ENCODE measurements at places on chromosomes 6 and 20.

GRCh38 chr20:50380697-50381040 is 129.5 kb upstream of the PTPN1 start:
- peaks cover 15% of the 10 kb centered on the region for H3K4me1 ChIP-seq
- H3K27ac ChIP-seq: no peak overlapping the region
- no peaks in the 10 kb centered on the region for H3K36me3 ChIP-seq
- no peaks in the 10 kb centered on the region for H3K27me3 ChIP-seq
- H3K4me3 ChIP-seq: no peak overlapping the region

GRCh38 chr6:84860920-84861319 is 96.5 kb upstream of the TBX18 start:
- no peaks in the 10 kb centered on the region for H3K36me3 ChIP-seq
- no peaks in the 10 kb centered on the region for H3K4me1 ChIP-seq
- H3K4me3 ChIP-seq: no peak overlapping the region
- H3K27ac ChIP-seq: no peak overlapping the region
- no peak for DNase-seq

GRCh38 chr6:139776041-139776440 is 401.6 kb upstream of the CITED2 start:
- no peak overlapping the region for H3K4me3 ChIP-seq
- no peaks in the 10 kb centered on the region for H3K36me3 ChIP-seq
- peaks cover 3% of the 10 kb centered on the region for H3K4me1 ChIP-seq
- DNase-seq: no peak

DNA sequence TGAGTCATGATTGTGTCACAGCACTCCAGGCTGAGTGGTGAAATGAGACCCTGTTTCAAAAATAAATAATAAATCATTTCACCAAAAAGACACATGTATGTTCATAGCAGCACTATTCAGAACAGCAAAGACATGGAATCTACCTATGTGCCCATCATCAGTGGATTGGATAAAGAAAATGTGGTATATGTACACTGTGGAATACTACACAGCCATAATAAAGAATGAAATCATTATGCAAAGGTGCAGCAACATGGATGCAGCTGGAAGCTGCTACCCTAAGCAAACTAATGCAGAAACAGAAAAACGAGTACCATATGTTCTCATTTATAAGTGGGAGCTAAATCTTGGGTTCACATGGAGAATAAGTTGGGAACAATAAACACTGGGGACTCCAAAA is 33.1 kb downstream of the ZNF451 start:
- no peak overlapping the region for H3K27ac ChIP-seq
- DNase-seq: no peak
- H3K27me3 ChIP-seq: no peaks in the 10 kb centered on the region
- no peaks in the 10 kb centered on the region for H3K36me3 ChIP-seq
- H3K4me1 ChIP-seq: no peaks in the 10 kb centered on the region
- no peak overlapping the region for H3K4me3 ChIP-seq

DNA sequence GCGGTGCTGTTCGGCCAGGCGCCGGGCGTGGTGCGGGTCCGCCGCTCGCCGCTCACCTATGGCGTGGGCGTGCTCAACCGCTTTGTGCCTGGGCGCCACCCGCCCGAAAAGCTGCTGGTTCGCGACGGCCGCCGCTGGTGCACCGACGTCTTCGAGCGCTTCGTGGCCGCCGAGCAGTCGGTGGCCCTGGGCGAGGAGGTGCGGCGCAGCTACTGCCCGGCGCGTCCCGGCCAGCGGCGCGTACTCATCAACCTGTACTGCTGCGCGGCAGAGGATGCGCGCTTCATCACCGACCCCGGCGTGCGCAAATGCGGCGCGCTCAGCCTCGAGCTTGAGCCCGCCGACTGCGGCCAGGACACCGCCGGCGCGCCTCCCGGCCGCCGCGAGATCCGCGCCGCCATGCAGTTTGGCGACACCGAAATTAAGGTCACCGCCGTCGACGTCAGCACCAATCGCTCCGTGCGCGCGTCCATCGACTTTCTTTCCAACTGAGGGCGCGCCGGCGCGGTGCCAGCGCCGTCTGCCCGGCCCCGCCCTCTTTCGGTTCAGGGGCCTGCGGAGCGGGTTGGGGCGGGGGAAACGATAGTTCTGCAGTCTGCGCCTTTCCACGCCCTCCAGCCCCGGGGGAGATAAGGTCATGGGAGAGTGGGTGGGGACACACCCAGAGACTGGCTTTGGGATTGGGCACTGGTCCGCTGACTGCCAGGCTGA is 15.7 kb downstream of the ADISSP start:
- no peaks in the 10 kb centered on the region for H3K36me3 ChIP-seq
- no peaks in the 10 kb centered on the region for H3K27me3 ChIP-seq
- no peak overlapping the region for H3K27ac ChIP-seq
- DNase-seq: no peak
- H3K4me3 ChIP-seq: no peak overlapping the region
